Fibroblast of skin of left quadriceps (primary cell): ENCODE measurements at places on chromosomes 5 and 9.

GRCh38 chr5:6583049-6583880 lies 49.6 kb downstream of the NSUN2 start:
- no peak for DNase-seq

DNA sequence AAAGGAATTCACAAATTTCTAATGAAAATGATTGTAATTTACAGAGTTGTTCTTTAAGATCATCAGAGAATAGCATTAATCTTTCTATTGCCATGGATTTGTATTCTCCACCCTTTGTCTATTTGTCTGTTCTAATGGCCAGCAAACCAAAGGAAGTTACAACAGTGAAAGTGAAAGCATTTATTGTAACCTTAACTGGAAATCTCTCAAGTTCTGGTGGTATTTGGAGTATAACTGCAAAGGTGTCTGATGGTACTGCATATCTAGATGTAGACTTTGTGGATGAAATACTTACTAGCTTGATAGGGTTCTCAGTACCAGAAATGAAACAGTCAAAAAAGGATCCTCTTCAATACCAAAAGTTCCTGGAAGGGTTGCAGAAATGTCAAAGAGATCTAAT lies 21.7 kb downstream of the RMI1 start:
- no peak for DNase-seq

- DNase-seq: no peak
Observed at GRCh38 chr5:155004138-155004744, 9.3 kb upstream of the KIF4B start.

DNA sequence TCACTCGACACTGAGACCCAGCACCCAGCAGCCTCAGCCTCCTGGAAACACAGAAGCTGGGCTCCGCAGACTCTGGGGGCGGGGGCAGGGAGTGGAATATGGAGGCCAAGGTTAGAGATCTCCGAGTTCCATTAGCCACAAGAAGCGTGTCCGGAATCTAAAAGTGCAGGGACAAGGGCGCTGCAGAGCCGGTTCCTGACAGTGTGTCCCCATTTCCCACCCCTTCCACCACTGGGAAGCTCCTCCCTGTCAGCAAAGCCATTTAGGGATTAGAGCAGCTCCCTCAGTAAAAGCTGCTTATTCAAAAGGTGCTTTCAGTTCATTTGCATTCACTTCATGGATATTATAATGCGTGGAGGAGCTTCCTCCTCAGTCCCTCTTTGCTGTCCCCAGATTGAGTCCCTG lies 74.1 kb upstream of the HSPA9 start:
- DNase-seq: no peak

- peak; percentile 48 for DNase-seq
Observed at GRCh38 chr9:36572515-36573418, at the start of gene MELK. Gene MELK, plus strand, starts transcription at chr9:36572895. Its CDS starts 8,787 bp downstream, at chr9:36581682.

DNA sequence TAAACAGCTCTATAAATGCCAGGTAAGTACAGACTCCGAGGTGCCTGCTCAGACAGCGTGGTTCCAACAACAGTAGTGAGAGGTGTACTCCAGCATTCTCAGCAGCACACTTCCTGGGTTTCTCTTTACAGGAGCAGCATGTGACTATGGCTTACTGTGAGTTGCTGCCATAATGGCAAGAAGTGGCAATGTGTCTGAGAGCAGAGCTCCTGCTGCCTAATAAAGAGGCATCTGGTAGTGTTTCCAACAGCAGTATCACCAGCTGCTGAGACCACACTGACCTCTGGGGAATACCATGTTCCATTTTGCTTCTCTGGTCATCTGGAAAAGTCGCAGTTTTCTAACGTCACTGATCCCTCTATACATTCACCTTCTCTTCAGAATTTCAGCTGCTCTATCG lies 398.2 kb downstream of the SLCO4C1 start:
- no peak for DNase-seq

DNA sequence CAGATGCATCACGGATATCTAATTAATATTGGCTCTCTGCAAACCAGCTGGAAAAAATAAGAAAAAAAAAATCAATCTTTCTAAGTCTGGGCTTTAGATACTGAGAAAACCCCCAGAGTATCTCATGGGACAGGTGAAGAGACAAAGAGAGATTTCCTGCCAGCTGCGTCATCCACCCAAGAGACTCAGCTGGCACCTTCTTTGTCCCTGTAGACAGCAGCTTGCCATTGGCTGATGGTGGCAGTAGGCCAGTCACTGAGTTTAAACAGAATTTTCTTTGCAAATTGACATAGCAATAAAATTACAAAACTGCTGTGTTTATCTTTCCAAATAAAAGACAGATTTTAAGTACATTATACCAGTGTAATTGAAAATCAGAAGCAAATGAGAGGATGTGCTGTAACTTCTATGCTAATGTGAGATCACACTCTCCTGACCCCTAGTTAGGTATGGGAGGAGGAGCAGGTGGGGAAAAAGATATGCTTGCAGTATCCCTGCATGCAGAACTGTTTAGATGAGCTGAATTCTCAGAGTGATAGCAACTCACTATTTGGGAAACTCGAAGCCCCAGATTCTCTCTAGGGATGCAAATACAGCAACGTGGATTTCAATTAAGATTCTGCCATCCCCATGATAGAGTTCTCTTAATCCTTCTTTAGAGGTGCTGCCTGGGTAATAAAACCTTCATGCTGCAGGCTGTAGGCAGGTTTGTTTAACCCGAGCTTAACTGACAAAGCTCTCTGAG lies 72.2 kb downstream of the NMUR2 start:
- no peak for DNase-seq

- DNase-seq: no peak
Observed at GRCh38 chr5:62190173-62190572, 115.8 kb upstream of the KIF2A start.

- DNase-seq: no peak
Observed at GRCh38 chr5:152349683-152350526, 55.2 kb downstream of the NMUR2 start.

- peak; percentile 47 for DNase-seq
Observed at GRCh38 chr5:103487218-103487617, 75.4 kb downstream of the NUDT12 start.

DNA sequence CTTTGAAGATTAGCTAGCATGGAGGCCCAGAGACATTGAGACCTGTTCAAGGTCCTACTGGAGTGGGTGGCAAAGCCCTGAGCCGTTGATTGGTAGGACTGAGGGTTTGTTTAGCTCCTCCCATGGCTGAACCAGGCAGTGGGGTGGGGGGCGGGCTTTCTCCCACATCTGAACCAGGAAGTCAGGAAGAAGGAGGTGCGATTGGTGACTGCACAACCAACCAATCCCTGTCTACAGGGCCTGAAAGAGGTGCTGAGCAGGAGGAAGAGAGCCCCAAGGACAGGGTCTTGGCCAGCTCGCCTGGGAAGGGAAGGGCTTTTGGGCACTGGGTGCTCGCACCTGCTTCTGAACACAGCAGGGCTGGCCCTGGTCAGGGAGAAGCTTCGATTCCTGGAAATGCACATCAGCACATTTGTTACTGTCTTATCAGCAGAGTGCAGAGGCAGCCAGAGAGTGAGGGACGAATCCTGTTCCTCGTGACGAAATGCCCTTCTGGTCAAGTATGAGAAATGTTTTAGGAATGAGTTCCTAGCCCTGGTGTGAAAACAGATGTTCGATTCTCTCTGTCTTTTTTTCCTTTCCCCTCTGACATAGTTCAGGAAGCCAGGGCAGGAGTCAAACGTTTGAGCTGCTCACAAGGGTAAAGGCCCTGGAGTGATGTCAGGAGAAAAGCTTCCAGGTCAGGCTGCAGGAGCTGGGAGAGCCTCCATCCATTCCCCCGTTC lies 294.8 kb upstream of the KLF4 start:
- DNase-seq: peak; percentile 41
